NCI-H1105 treated with DMSO at 0.1 percent for 48 hours (cell line): ENCODE measurements at places on chromosomes 7 and 10.
A peak's percentile ranks its signal among the peaks of the same experiment; 100 is the strongest.

GRCh38 chr7:91636728-91637127, 243.8 kb downstream of the MTERF1 start:
- no peak for DNase-seq

DNA sequence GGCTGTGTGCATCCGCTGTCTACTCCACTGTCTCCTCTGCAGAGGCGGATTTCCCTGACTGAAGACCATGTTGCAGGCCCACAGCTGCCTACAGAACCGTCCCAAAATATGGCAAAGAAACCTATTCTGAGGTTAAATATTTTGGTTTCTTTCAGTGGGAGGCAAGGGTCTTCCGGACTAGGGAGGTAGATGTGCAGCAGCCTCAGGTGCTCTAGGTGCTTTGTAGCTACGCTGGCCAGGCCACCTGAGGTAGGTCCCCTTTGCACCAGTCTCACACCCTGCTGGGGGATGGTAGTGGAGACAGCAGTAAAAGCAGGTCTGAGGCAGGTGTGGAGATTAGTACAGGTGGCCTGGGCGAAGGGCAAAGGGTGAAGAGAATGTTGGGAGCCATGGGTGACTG, 8.2 kb upstream of the PILRB start:
- no peak for DNase-seq

- no peak for DNase-seq
These were observed 34.8 kb downstream of the BTRC start for GRCh38 chr10:101388676-101389276.

DNA sequence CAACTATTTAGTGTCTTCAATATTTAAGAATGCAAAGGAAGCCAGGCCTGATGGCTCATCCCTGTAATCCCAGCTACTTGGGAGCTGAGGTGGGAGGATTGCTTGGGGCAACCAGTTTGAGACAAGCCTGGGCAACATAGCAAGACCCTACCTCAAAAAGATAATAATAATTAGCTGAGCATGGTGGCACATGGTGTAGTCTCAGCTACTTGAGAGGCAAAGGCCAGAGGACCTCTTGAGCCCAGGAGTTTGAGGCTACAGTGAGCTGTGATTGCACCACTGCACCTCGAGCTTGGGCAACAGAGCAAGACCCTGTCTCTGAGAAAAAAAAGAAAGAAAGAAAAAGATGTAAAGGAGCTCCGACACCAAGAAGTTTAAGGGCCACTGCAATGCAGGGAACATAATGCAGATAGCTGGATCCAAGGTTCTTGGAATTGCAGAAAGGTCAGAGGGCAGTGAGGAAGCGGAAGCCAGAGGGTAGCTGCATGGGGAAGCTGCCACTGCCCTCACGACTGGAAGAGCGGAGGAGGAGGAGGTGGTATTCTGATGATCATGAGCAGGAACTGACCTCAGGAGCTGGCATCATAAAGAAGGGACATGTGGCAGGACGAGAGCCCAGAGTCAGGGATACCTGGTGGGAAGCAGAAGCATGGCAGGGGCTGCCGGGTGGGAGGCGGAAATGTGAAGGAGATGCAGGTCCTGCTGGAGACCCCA, 60.2 kb upstream of the PODXL start:
- DNase-seq, result no peak

GRCh38 chr10:74958316-74958715, 131.9 kb downstream of the KAT6B start:
- no peak for DNase-seq

- DNase-seq, result no peak
These were observed 14.3 kb downstream of the LCOR start for GRCh38 chr10:96846395-96846794.

DNA sequence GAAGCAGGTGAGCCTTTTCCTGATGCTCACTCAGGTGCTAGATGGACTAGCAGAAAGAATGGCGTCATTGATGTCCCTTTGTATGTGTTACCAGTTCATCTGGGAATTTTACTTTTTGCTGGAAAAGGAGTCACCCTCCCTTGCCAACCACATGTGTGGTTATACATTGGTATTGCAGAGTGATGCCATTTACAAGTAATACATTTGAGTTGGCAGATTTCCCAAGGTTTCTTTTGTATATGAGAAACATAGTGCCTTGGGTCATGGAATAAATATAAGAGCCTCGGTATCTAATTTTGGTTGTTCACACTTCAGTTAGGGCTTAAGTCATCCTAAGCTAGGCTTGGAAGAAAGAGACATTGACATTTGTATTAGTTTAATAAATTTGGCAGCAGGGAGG, 10.4 kb upstream of the ATXN7L1 start:
- peak; percentile 20 for DNase-seq

GRCh38 chr10:127458829-127459228, 90.3 kb upstream of the NPS start:
- DNase-seq, result no peak

GRCh38 chr7:149885191-149886017, 11.6 kb downstream of the ATP6V0E2 start:
- DNase-seq, result no peak

DNA sequence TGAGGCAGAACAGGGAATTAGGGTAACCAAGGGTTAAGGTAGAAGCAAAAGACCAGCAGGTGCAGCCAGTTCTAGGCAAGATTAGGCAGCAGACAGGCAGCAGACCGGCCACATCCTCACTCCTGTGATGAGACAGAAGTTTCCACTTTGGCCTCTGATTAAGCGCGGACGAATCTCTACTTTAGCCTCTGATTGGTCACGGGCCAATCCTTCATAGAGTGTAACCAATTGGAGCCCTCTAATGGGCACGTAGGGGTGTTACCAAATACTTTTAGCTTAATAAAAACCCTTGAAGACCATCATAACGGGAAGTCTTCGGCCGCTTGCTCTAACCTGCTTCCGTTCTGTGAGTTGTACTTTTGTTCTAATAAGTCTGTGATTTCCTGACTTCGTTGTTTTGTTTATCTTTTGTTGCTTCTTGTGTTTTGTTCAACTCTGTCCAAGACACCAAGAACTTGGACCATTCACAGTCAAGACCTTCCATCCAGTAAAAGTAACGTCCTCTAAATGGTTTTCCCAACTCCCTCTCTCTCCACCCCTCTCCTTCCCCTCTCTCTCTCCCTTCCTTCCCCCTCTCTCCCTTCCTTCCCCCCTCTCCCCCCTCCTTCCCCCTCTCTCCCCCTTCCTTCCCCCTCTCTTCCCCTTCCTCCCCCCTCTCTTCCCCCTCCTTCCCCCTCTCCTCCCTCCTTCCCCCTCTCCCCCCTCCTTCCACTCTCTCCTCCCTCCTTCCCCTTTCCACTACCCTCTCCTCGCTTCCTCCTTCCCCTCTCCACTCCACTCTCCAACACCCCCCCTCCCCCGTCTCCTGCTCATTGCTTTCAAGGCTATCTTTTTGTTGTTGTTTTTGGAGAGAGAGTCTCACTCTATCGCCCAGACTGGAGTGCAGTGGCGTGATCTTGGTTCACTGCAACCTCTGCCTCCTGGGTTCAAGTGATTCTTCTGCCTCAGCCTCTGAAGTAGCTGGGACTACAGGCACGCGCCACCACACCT, 13.2 kb upstream of the MALSU1 start:
- no peak for DNase-seq

- DNase-seq, result no peak
These were observed 78.5 kb downstream of the LHPP start for GRCh38 chr10:124539935-124540641.

- peak; percentile 87 for DNase-seq
These were observed 189.9 kb upstream of the PDE1C start for GRCh38 chr7:32259931-32260596.

- DNase-seq, result no peak
These were observed 43.5 kb downstream of the NUP205 start for GRCh38 chr7:135601182-135601581.

GRCh38 chr10:5195727-5196374, 786 bp upstream of the AKR1C4 start:
- DNase-seq, result no peak

- DNase-seq, result no peak
These were observed 43.7 kb downstream of the OSBPL3 start for GRCh38 chr7:24936121-24936824.

GRCh38 chr10:78301891-78302738, 268.5 kb downstream of the RPS24 start:
- DNase-seq, result no peak

DNA sequence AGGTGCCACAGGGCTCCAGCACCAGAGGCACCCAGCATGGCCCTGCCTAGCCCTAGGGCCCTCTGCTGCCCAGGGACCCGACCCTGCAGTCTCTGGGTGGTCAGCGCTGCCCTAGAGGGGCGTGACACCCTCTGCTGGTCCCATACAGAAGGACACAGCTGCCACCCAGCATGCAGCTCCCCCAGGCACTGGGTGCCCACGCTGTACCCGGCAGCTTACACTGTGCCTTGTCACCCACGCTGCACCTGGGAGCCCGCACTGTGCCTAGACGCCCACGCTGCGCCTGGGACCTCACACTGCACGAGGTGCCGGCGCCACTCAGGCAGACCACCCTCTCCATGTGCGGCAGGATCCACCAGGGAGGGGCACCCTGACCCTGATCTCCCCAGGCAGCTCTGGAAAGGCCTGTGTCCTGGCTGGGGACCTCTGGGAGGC, 55.2 kb downstream of the PWWP2B start:
- no peak for DNase-seq
